ENCODE measurements at places on chromosomes 6 and 20.

DNA sequence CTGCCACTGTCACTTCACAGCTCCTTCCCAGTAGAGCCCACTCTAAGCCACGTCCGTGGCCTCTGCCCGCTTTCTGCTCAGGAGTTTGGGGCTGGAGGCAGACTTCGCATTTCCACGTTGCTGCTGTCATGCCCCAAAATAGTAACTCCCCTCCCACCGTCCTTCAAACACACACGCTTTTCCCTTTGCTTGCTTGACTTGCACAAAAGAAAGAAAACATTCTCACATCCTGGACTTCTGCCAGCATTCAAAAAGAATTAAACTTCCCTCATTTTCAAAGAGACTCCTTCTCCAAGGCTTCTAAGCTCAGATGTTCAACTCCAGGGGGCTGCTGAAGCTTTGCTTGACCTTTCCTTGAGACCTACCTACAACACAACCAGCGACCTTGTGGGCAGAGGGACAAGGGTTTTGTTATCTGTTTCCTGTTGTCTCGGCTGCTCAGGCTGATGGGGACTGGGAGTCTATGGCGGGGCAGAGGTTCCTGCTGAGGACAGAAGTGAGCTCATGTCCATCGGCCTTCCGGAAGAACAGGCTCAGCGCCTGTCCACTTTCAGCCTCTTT, 263.8 kb upstream of the FOXQ1 start:
- DNase-seq = no peak

GRCh38 chr6:2324166-2324953, 79.0 kb upstream of the GMDS start:
- DNase-seq = no peak

DNA sequence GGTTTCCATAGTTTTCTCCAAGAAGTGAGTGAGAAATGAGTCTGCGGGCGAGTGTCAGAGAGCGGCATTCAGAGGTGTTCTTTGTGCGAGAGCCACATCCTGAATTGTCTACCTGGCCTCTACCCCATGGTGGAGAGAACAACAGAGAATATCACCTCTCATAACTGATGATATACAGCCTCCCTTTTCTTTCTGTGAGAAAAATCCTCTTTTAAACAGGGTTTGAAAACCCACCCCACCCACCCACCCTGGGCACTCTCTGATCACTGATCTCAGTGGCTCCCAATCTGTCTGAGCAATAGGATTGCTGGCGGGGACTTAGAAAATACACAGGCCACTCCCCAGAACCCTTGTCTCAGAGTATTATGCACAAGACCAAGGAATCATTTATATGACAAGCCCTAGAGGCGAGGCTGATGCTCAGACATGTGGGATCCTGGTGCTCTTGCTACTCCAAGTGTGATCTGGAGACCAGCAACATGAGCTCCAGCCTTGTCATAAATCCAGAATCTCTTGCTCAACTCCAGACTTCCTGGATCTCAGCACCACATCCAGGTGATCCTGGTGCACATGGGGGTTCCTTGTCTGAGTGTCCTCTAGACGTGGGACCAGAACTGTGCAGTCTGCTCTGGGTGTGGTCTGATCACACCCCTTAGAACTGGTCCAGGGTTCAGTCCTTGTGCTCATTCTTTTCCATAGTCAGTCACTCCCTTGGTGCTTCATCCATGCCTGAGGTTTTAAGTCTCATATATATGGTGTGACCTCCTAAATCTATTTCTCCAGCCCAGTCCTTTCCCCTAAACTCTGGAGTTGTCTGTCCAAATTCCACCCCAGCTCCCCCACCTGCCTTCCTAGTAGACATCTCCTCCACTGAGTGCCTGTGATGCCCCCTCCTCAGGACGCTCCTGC, 5.3 kb downstream of the HLA-B start:
- DNase-seq = no peak

DNA sequence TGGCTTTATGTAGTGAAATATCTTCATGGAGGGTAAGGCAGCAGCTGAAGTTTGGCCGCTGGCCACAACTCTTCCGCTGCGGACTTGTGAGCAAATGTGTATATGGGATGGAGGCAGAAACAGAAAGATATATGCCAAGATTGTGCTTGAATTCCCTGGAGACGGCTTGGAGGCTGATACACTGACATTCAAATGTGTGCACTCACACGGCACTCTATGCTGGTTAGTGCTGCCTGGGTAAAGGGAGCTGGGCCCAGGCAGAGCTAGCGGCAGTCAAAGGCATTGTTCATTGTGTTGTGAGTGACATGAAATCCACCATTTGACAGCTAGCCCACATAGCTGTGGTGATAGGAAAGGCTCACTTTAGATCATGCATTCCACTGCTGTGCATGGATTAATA, 202.7 kb downstream of the CLIC5 start:
- no peak for DNase-seq

DNA sequence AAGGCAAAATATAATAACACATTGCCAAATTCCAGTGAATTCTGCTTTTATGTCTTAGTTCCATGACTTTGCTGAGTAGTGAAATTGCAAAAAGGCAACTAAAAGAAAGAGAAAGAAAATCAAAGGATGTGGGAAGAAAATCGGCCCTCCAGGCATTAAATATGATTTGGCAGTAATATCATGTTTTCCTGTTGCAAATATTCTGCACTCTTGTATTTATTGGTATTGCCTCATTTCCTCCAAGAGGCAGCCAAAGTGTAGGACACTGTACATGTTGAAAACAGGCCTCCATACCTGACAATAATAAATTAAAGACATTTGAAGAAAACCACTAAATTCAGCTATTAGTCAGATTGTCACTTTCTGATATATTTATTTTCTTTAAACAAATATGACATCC, 460.0 kb upstream of the NOX3 start:
- no peak for DNase-seq

DNA sequence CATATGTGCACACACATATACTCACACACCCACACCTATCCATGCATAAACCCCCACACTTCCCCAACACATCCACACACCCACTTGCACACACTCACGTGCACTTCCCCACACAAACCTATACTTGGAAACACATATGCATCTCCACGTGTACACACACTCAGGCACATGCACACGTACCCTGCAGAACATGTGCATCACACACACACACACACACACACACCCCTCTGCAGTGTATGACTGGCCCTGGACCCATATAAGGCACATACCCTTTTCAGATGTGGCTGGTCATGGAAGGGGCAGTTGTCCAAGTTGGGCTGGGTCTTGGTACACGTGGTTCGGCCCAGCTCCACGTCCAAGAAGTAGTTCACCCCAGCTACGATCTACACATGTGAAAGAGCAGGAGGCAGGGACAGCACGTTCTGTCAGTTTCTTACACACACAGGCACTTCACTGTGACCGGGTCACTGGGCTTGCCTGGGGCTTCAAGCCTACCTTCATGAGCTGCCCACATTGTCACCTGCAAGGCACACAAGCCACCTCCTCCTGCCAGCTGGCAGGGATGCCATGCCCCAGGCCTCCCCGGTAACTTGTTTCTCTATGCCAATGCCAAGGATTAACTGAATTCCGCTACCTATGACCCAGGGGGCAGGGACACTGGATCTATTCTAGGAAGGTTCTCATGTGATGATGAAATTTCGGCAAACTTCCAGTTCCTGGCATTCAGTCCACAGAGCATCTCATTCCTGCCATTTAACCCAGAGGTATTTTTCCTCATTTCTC, 2.6 kb downstream of the CST3 start:
- DNase-seq = no peak

GRCh38 chr6:135251498-135252441, 70.7 kb downstream of the MYB start:
- DNase-seq = no peak

GRCh38 chr20:4370851-4371250, 350.9 kb upstream of the PRND start:
- no peak for DNase-seq

DNA sequence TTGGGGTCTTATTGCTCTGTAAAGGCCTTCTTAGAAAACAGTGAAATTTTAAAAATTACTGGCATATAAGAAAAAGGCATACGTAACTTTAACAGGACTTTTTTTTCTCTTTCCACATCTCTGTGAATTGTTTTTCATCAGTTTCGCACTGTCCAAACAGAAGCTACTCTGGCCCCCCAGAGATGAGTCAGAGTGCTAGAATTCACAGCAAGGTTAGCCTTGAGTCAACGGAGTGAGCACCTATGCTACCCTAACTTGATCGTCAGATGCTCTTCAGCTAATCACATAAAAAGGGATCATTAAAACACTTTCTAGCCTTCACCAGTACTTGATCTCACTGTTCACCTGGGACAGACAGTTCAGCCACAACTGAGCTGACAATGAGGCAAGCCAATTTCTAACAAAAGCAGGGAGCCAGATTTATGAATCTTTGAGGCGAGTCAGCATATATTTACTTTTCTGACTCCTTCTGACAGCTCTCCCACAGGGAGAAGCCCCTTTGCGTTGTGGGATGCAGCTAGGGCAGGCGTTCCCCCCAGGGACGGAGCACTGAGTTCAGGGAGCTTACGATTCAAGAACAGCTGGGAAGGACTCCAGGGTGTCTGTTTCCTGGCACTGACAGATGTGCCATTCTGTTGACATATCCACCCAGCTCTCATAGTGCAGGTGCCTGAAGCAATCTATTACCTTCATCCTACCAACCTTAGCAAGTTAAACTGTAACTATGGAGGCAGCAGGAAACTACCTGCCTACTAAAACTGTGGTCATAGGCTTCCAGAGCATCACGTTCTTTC, 46.4 kb upstream of the SPDEF start:
- DNase-seq = no peak

- no peak for DNase-seq
Observed at GRCh38 chr6:85714893-85715530, 72.3 kb upstream of the SYNCRIP start.

DNA sequence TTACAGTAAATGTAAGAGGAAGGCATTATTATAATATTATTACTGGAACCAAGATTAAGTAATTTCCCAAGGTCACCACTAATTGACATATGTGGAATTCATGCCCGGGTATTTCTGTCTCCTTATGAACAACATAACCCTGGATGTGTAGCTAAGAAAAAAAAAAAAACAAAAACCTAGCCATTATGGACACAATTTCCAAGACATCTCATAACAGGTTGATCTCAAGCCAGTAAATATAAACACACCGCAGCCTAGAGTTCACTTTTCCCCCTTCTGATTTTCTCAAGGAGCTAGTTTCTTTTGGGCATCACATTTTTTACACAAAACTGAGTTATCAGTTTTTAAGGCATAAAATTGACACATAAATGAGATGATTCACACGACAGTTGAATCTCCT, 306.5 kb upstream of the RSPO3 start:
- DNase-seq = no peak

- DNase-seq = no peak
Observed at GRCh38 chr6:116969211-116969863, 92.3 kb downstream of the RFX6 start.

GRCh38 chr6:41659935-41660334, 21.7 kb downstream of the MDFI start:
- no peak for DNase-seq

GRCh38 chr6:144413418-144413817, 128.3 kb downstream of the UTRN start:
- no peak for DNase-seq

GRCh38 chr20:48763216-48763914, 64.4 kb downstream of the PREX1 start:
- no peak for DNase-seq

DNA sequence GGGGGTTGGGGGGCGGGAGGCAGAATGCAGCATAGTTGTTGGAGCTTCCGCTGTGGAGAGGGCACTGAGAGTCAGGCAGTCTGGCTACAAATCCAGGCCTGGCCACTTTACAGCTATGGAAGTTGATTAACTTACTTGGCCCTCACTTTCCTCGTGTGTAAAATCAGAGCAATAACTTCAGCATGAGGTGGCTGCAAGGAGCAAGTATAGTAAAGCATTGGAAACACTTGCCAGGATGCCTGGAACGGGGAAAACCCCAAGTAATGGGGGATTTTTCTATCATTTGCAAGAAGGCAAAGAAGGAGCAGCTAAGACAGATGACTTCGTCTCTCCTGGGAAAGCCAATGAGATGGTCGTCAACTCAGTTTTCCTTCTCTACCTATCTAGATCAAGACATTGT, 35.8 kb downstream of the AGPAT4 start:
- DNase-seq = no peak

GRCh38 chr6:154245506-154245905, 111.1 kb downstream of the IPCEF1 start:
- no peak for DNase-seq

DNA sequence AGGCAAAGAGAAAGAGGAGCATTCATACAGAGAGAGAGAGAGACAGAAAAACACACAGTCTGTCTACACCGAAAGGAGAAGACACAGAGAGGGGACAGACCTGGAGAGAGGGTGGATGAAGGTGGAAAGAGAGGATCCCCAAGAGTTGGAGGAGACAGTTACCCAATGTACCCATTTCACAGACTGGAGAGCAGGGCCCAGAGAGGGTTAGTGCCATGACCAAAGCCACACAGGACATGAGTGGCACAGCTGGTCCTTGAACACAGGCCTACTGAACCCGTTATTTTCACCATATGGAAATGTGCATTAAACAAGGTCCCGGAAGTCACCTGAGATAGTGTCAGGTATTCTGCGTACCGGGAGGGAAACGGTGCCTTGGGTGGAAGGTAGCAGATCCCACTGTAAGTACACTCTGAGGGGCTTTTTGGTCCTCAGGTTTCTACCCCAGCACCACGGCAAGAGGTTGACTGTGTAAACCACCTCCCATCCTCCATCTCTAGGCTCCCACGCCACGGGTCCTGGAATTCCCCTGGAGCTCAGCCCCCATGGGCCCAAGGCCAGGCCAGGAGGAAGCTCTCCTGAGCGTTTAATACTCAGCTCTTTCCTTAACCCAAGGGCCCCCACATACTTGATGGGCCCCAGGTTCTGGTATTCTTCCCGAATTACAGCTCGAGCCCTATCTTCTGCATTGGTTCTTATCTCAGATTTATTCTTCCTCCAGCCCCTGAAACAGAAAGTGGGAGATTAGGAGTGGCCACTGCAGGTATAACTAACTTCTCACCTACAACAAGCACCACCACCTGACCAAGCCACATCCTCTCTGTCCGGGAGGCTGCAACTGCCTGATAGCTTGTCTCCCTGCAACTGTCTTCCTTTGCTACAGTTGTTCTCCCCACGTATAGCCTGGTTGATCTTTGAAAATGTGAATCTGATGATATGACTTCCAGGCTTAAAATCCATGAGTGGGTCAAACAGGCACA, 38.4 kb upstream of the OCSTAMP start:
- DNase-seq = no peak

Data from CD4-positive, alpha-beta T cell treated with Interleukin-6 at 100 ng/mL for 8 hours (primary cell).